ENCODE measurements at places on chromosomes 7 and 10.

GRCh38 chr10:96986200-96986856 lies 154.2 kb downstream of the LCOR start:
- no peak for DNase-seq

DNA sequence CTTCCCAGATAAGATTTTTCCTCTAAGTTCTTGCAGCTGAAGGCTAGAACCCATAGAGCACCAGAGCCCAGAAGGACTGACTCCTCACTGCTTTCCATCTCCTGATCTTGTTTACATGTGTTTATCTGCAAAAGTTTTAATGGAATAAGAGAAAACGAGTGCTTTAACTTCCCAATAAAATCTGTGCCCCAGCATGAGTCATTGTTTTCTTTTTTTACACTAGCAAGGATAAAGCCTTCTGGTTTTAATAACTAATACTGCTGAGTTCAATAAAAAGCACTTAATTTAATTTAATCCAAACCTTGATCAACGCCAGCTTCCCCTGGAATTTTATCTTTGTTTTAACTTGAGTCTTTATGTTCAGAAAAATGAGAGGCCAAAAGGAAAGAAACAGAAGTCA lies 227.6 kb downstream of the HPSE2 start:
- no peak for DNase-seq

DNA sequence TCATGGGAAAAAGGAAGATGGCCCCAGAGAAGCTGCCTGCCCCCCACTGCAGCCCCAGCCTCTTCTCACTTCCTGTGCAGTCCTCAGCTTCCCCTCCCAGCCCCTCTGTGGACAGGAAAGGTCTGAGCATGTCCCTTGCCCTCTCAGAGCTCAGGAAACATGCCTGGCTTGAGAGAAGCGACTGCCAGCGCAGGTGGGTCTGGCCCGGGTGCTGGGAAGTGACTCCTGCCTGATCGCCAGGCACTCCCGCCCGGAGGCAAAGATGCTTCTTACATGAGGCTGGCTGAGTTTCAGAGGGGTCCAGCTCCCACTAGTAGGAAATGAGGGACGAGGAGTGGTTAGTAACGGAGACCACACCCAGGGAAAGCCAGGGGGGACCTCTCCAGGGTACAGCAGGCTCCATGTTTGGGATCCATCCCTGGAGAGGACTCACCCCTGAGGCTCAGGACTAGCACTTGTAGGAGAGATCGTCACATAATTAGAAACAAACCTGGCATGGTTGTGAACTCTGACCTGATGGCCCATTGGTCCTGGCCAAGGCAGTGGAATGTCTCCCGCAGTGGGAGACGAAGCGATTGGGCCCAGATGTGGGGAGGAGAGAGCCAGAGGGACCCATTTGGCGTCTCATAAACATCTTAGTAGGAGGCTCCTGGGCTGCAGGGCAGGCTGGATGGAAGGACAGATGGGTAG lies 12.3 kb downstream of the ELN start:
- DNase-seq: no peak

- DNase-seq: no peak
These were observed 623.4 kb upstream of the NRG3 start for GRCh38 chr10:81251457-81252115.

DNA sequence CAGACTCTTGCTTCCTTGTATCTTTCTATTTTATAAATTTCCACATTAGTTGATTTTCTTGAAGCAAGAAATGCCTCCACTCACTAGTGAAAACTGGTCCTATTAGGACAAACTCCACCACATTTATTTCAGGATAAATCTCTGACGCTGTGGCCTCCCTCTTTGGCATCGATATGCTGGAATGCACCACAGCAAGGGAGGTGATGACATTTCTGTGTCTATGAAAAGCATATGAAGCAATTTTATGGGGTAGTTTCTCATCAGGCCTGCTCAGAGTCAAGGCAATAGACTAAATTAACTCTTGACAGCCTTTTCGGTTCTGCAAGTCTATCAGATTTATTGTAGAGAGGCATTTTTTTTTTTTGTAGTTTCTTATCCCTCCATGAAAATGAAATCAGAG lies 304.4 kb downstream of the ZEB1 start:
- no peak for DNase-seq

GRCh38 chr7:45689011-45689796 lies 115.0 kb downstream of the ADCY1 start:
- no peak for DNase-seq

- no peak for DNase-seq
These were observed 220.0 kb upstream of the DPP6 start for GRCh38 chr7:153832160-153832559.
